CD4-positive, alpha-beta T cell treated with Interferon gamma for 1 hour (primary cell): ENCODE measurements at places on chromosomes 13 and 19.

GRCh38 chr19:8423817-8424223, 10.7 kb downstream of the MARCHF2 start:
- DNase-seq, result peak; percentile 65

DNA sequence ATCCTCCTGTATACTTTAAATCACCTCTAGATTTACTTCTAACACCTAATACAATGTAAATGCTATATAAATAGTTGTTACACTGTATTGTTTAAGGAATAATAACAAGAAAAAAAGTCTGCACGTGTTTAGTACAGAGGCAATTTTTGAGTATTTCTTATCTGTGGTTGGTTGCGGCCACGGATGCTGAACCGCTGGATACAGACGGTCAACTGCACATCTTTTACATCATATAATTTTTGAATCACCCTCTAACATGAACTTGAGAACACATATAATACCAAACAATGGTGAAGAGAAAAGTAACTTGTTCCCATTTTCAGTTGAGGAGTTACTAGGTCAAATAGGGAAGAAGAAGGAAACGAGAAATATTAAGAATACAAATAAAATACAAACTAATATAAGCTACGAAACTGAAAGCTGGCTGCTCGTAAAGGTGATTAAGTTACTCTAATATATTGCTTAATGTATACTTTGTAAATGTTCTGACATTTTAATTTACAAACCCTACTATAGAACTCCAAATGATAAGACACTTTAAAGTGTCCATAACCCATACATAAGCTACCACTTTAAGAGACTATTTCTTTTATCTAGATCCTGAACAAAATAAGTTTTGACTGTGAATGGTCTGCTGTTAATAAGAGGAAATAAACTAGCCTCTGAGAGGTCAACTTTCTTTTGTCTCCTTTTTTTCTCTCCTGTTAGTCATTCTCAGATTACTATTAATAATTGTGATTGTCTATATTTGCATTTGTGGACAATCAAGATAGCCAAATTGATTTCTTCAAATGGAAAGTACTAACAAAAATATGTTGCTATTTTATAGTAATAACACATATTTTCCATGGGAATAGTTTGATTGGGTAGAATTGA, 457.4 kb downstream of the DIAPH3 start:
- no peak for DNase-seq

- DNase-seq, result no peak
These were observed 9.6 kb downstream of the MIR17HG start for GRCh38 chr13:91356919-91357612.

- DNase-seq, result no peak
These were observed 9.9 kb upstream of the EHD2 start for GRCh38 chr19:47703301-47703700.

DNA sequence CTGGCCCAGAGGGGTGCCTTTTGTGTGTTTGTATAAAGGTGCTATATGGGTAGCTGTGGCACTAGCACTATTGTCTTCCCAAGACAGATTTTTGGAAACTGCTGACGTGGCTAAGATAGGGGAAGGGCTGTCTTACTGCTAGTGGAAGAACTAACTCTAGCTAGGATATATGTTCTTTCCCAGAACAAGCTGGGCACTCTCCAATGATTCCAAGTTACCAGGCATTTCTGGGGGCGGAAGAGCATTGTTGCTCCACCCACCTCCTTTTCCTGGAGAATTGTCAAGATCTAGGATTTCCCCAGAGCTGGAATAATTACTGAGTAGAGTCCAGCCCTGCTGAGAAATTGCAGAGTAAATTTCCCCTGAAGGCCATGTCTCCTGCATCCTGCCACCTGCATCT, 408.3 kb downstream of the KLF5 start:
- no peak for DNase-seq

- DNase-seq, result no peak
These were observed 231.2 kb downstream of the ZIC5 start for GRCh38 chr13:99740251-99740979.

- DNase-seq, result no peak
These were observed 7.4 kb upstream of the IL4I1 start for GRCh38 chr19:49904136-49904535.

- no peak for DNase-seq
These were observed 1001.1 kb downstream of the OLFM4 start for GRCh38 chr13:54029720-54030119.

DNA sequence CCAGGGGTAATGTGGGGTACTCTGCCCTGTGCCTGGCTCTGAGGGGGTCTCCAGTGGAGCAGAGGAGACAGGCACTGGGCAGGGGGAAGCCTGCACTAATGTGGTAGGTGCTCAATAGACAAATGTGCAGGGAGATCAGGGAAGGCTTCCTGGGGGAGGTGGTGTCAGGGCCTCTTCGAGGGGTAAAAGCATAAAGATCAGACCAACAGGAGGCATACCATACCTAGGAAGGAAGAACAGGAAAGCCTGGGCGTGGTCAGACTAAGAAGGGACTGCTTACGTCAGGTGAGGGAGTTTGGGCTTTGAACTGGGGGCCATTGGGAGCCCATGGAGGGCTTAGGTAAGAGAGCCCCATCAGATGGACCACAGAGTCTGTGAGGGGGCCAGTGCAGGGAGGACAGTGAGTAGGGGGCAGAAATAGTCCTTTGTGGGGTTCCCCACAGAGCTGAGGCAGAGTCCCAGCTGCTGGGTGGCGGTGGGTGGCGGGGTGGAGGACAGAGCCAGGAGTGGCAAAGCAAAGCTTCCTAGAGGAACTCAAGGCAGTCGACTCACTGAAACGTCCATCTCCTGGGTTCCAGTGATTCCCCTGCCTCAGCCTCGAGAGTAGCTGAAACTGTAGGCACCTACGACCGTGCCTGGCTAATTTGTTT, 8.8 kb downstream of the PRR36 start:
- DNase-seq, result no peak

DNA sequence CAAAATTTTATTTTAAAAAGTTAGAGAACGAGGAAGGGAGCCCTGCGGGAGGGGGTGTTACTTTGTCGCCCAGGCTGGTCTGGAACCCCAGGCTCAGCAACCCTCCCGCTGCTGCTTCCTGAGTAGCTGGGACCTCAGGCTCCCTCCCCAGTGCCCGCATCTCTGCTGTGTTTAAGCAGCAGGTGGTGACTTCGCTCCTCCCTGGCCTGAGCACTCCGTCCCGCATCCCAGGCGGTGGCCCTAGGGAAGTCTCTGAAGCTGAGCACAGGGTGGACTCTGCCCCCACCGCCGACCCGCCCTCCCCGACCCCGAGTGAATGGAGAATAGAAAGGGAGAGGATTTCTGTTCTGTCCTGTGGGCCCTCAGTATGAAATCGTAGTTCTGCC, 30.5 kb downstream of the ZNF701 start:
- DNase-seq, result peak; percentile 2

- DNase-seq, result no peak
These were observed 499.4 kb upstream of the ARGLU1 start for GRCh38 chr13:107067381-107067780.

DNA sequence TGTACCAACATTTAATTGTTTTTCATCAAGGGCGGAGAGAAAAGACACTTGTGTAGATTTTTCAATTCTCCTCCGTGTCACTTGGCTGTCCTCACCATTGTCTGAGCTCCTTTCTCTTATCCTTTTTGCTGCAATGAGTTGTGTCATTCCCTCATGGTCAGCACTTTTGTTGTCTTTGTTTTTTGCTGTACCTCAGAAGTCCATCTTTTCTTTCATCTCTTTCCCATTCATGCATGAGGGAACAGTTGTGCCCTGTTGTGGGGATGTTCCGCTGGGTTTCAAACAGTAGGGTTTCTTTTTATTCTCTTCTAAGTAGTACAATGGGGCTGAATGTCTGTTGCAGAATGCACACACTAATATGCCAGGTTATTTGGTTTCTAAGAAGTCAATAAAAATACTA, 222.6 kb downstream of the TM9SF2 start:
- DNase-seq, result no peak

DNA sequence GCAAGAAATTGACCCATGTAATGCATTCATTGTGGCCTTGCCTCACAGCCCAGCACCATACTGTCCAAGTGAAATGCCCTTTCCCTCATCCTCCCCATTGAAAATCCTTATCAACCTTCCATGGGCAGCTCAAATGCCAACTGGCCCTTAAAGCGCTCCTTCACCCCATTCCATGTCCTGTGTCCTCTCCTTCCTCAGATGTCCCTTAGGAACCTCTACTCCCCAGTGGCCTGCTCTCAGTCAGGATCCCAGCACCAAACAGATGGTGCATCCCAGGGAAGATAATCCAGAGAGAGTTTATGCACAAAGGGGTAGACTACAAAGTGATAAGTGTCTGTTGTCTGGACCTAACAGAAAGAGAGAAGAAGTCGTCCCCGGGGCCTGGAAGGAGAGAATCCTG, 407.4 kb upstream of the ZNF507 start:
- DNase-seq, result no peak

- DNase-seq, result no peak
These were observed 15.2 kb upstream of the IZUMO2 start for GRCh38 chr19:50178320-50178719.

DNA sequence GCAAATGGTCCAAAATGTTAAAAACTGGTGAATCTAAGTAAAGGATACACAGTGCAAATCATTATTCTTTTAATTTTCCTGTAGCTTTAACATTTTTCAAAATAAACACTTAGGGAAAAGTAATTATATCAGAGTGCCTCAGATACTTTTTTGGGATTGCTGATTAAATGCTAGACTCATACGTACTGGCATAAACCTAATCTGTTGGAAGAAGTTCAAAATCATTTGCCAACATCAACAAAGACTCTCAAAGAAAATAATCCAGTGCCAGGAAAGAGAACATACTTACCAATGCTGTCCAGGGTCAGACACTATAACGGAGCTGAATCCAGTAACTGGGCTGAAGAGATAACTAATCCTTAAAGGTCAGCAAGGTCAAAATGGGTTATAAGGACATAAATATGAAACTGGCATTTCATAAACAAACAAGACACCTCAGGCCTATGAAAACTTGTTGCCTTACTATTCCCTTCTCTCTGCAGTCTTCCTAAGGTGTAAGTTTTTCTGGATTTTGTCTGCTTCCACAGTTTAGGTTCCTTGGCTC, 3.3 kb upstream of the ZNF420 start:
- DNase-seq, result no peak

- no peak for DNase-seq
These were observed 22.3 kb upstream of the SLC46A3 start for GRCh38 chr13:28741084-28741491.

DNA sequence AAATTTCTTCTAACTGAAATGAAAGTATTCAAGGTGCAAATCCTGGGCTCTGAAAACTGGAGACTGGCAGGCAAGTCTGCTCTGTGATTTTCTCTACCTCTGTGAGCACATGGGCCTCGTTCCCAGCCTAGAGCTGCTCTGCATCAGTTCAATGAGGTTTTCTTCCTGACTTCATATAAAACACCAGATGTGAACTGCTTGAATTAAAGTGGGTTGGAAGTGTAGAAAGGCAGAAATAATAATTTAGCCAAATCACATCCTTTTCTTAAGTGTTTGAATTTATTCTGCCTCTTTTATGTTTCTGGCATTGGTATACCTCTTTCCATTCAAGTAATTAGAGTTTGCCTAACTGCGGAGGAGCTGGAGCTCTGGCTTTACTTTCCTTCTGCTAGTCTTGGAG, 540.8 kb downstream of the OLFM4 start:
- DNase-seq, result no peak

GRCh38 chr13:32426990-32427851, 709 bp downstream of the N4BP2L1 start:
- peak; percentile 63 for DNase-seq

GRCh38 chr19:10191347-10191746, 3.4 kb downstream of the DNMT1 start:
- no peak for DNase-seq
